Vagina (tissue), 2 donors: ENCODE measurements at places on chromosomes 2 and 18.

- no peak for DNase-seq
Measured at GRCh38 chr2:158988501-158988900, 20.1 kb downstream of the TANC1 start.

DNA sequence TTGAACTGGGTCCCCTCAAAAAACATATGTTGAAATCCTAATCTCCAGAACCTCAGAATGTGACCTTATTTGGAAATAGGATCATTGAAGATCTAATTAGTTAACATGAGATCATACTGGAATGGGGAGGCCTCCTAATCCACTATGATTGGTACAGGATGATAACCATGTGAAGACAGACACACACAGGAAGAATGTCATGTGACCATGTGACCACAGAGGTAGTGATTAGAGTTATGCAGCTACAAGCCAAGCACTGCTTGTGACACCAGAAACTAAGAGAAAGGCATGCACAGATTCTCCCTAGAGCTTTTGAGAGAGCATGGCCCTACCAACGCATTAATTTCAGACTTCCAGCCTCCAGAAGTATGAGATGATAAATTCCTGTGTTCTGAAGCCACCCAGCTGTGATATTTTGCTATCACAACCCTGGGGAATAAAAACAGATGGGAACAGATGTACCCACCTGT lies 47.0 kb upstream of the TGIF1 start:
- no peak for DNase-seq

- DNase-seq: no peak
Measured at GRCh38 chr2:63192169-63192888, 141.7 kb downstream of the OTX1 start.

- DNase-seq: no peak
Measured at GRCh38 chr2:177285892-177286715, 21.6 kb upstream of the NFE2L2 start.

DNA sequence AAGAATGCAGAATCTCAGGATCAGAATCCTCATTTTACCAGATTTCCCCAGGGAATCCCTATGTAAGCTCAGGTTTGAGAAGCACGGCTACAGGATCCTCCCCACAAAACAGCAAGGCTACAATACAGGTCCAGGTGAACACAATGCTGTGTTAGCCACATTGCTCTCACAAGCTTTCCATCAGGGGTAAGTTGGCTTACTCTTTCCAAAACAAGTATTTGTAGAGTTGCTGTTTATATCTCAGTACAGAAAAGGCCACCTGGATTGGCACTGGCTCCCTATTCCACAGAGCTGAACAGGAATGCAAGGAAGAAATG lies 11.0 kb downstream of the SPRED2 start:
- no peak for DNase-seq

DNA sequence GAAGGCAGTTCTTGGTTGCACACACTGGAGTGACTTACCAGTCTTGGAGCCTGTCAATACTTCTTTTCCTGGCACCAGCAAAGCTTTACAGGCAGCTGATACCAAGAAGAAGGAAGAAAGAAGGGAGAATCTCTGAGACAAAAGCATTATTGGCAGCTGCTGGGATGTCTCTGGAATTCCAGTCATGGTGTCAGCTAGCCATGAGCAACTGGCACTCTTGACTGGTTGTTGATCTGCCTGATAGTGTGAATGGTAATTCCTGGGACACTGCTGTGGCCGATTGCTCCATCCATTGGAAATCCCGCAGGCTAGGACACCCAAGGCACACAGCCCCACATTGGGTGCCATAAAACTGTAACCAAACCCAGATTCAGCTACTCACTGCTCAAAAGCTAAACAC lies 17.8 kb upstream of the SPAG16 start:
- DNase-seq: no peak

DNA sequence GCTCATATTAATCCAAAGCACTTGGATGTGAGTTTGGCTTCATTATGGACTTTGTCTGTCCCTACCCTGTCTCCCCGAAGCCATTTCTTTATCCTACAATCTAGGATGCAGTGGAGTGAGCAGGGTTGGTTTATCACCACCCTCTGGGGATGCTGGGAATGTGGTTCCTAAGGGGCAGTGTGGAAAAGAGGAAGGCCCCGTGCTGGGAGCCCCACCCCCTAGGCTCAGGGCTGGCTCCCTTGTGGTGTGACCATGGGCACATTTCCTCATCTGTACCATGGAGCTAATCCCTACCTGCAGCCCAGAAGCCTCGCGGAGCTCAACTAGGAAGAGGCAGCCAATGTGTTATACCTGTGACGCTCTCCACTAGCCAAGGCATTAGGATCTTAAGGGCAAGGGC lies 92.5 kb downstream of the TGOLN2 start:
- DNase-seq: no peak

DNA sequence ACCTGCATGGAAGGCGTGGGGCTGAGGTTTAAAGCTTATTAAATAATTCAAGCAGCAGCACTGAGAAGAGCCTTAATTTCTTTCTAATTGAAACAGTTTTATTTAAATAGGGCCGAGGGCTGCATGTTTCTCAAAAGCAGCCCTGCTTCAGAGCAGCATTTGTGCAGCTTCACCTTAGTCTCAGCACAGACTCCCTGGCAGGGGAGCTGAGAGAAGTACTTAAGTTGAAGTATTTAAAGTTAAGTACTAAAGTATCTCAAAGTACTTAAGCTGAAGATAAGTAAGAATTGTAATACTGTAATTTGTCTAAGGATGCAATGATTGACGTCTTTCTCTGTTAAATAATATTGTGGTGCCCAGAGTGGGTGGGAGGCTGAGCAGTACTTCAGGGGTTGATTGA lies 31.4 kb downstream of the IMPA2 start:
- DNase-seq: no peak

DNA sequence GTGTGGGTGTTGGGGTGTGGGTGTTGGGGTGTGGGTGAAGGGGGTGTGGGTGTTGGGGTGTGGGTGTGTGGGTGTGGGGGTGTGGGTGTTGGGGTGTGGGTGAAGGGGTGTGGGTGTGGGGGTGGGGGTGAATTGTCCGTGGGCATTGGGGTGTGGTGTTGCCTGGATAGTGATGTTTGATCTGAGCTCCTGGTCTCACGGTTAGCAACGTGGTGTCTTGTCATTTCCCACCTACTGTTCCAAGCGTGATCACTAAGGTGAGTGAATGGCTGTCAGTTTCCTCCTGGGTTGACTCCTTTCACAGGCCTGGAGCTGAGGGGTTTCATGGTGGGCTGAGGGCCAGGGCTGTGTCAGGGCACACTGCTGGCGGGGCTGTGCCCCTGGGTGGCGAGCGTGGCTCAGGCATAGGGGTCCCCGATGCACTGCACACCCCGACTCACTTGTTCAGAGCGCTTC lies 27.2 kb downstream of the RTP5 start:
- DNase-seq: no peak

DNA sequence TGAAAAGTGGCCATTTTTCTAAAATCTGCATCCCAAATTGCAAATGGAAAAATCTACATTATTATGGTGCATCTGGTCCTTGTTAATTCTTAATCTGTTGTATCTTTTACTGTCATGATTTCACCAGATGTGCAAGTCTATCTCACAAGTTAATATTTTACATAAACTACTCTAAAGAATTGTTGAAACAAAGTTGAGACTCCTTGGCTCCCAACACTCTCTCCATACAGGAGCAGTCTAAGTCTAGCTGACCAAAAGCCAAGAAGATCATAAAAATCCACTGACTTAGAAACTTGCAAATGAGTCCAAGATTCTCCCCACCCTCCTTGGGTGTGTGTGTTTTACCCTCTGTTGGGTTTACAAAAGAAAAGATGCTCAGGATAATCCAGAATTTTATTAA lies 85.1 kb downstream of the NCKAP5 start:
- no peak for DNase-seq

DNA sequence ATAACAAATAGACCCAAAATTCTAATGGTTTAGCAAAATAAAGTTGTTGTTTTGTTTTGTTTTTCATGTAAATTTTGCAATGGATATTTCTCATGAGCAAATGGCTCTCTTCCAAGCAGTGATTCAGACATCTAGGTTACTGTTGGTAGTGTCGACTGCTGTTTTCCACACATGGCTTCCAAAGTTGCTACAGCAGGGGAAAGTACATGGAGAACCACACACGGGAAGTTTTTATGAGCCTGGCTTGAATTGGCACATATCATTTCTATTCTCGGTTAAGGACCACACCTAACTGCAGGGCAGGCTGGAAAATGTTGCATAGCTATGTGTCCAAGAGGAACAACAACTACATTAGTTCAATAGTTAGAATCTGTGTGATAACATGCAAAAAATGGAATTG lies 262.1 kb downstream of the GALNT13 start:
- DNase-seq: no peak

DNA sequence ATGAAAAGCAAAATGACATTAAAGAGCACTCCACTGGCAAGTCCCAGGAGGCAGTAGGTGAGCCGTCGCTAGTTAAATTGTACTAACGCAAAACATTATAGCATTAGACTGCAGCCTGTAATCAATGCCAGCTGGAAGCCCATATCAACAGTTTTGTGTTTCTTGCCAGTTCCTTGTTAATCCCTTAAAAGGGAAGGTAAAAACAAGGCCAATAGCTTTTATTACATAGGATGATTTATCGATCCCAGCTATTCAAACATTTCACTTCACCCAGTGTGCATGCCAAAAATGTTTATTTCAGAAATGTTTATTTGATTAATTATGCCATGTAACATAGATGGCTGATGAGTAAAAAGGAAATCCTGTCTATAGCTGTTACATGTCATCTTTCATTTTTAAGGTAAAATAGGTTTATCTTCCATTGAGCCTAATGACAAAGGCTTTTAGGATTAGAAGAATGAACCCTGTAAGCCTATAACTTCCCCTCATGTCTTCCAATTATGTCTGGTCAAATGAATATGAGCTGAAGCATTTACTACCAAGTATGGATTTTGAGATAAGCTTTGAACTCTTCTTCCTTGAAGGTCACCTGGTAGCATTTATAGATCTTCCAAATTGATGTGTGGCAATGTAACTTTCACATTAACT lies 591.2 kb downstream of the RNF144A start:
- DNase-seq: no peak

GRCh38 chr2:32931945-32932709 lies 14.6 kb upstream of the LTBP1 start:
- peak; percentile 22 for DNase-seq

DNA sequence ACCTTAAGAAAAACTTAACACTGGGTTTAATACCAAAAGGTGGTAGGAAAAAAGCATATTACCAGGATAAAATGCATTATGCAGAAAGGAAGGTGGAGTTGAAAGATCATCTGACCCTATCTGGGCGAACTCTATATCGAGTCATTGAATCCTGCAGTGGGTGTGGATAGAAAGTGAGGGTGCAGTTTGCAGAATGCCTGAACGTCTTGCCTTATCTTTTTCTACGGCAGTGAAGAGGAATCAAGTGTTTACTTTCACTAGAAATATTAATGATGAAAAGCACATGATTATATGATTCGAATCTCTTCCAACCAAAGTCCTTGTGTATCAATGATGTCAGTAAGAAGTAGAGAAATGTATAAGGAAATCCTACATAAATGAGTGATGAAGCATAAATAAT lies 4.3 kb upstream of the CAVIN2 start:
- no peak for DNase-seq

DNA sequence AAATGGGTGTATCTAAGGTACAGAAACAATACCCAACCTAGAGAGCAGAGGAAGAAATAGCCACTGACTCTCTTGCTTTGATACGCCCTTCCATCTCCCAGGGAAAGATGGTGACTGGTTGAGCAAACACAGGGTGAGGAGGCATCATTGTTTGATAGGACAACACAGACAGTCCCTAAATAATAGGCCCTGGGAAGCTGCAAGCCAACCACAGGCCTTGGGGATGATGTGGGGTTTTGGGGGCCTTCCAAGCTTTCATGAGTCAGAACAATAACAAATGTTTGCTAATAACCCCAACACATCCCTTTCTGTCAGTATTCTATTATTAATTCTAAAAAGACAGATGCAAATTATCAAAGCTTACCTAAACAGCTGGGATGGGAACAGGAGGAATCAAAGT lies 9.8 kb downstream of the LGALSL start:
- DNase-seq: no peak

DNA sequence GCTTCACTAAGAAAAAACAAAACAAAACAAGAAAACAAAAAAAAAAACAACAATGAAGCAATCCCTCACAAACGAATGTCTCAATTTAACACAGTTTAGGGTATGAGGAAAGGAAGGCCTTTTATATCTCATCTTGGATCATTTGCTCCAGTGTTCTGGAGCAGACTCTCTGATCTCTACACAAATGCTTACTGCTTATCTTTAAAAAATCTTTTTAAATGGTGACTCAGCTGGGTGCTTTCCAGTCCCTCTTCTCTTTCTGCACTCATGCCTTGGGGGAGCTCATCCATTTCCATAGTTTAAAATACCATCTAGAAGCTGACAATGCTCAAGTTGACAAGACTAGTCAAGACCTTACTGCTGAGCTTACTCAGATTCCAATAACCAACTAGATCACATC lies 56.2 kb downstream of the ETAA1 start:
- no peak for DNase-seq

DNA sequence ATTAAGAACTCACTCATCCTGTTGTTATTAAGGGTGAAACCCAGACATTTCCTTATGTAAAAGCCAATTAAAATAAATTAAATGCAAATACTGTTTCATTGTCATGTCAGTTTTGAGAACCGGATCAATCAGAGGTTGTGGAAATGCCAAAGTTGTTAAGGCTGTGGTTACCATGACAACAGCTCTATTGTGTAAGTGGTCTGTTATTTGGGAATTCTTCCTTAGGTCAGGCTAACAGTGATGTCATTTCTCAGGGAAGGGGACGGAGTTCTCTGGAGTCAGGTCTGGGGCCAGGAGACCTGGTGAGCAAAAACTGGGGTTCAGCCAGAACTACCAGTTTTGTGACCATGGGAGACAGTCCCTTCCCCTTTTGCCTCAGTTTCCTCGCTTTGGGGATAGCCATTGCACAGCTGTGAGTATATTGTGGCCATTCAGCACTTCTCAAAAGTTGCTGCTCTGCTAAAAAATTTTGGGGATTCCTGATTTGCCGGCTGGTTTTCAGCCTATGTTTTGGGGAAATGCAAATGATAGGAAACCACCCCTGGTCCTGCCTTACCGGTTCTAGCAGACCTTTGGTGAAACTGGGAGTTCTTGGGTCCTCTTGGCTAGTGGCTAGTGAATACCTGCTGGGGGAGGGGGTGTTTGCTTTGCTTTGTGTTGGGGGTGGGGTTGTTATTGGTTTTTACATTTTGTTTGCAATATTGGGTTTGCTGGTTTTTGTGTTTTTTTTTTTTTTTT lies 21.6 kb downstream of the HPCAL1 start:
- no peak for DNase-seq

DNA sequence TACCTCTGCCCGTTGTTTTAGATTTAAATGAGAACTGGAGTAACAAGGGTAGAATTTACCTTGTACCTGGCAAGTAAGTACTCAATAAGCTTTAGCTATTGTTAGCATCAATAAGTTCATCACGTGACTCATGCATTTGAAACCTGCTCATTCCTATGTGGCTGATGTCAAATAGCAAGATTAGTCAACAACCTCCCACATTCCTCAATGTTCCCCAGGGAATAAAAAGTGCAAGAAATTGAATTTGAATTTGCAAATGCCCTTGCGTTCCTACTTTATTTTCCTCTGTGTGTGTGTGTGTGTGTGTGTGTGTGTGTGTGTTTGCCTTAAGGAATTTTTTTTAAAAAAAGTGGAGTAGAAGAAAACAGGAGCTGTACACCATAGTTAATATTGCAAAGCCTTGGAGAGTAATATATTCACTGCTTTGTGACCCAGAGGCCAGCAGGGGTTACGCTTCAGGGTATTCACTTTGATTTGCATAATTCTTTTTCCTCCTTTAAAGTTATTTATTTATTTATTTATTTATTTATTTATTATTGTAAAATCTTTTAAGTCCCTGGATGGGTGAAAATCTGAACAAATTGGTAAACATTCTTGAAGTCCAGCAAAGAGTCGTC lies 43.9 kb upstream of the DNAH7 start:
- DNase-seq: no peak

GRCh38 chr18:46134920-46135675 lies 30.9 kb downstream of the HAUS1 start:
- no peak for DNase-seq
